ENCODE measurements at places on chromosomes 5 and 9.
A peak's percentile ranks its signal among the peaks of the same experiment; 100 is the strongest.

- DNase-seq: peak; percentile 21
Observed at GRCh38 chr5:69038539-69038938, 55.3 kb upstream of the SLC30A5 start.

DNA sequence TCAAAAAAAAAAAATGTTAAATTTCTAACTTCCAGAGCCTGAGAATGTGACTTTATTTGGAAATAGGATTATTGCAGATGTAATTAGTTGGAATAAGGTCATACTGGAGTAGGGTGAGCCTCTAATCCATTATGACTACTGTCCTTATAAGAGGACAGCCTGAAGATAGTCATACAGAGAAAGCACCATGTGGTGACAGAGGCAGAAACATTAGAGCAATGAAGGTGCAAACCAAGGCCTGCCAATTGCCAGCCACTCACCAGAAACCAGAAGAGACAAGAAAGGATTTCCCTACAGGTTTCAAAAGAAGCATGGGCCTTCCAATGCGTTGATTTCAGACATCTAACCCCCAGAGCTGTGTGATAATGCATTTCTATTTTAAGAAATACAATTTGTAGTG, 659.2 kb upstream of the CHD1 start:
- no peak for DNase-seq

GRCh38 chr9:127545196-127546124, 66.6 kb upstream of the STXBP1 start:
- peak; percentile 96 for DNase-seq

DNA sequence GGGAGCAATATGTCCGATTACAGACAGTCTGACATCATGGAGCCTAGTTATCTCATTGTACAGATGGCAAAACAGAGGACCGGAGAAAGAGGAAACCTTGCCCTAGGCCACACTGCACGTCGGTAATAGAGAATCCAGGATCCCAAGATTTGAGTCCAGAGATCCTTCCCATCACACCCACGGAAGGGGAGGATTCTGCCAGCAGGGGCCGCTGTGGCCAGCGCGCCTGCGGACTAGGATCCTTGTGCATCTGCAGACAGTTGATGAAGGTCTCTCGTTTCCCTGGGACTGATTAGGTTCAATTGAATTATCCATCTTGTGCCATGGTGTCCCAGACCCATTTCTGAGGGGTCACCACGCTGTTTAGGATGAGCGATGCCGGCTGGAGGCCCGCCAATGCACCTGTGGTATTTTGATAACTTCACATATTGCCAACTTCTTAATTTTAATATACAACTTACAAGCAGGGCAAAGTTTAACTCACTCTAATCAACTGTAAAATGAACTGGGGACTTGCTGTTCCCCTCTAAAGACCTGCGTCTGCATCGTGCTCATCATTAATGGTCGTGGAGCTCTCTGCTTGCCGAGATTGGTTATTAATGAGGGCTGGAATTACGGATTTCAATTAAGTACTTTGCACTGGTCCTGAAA, 592.7 kb upstream of the BRINP1 start:
- DNase-seq: peak; percentile 12

DNA sequence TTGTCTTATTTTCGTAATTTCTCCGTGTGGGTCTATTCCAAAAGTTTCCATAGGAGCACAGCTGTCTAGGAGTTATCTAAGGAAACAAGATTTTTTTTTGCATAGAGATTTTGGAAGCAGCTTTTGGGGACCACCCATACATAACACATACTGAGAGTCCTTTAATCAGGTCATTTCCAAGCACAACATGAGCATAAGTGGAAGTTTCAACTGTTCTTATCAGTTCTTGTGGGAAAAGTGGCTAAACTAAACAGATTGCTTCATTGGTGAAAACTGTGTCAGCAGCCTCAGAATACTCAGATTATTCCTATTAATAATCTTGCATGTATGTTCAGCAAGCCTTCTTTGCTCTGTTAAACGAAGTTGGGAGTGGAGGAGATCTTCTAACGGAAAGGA, 153.6 kb upstream of the TYRP1 start:
- no peak for DNase-seq

DNA sequence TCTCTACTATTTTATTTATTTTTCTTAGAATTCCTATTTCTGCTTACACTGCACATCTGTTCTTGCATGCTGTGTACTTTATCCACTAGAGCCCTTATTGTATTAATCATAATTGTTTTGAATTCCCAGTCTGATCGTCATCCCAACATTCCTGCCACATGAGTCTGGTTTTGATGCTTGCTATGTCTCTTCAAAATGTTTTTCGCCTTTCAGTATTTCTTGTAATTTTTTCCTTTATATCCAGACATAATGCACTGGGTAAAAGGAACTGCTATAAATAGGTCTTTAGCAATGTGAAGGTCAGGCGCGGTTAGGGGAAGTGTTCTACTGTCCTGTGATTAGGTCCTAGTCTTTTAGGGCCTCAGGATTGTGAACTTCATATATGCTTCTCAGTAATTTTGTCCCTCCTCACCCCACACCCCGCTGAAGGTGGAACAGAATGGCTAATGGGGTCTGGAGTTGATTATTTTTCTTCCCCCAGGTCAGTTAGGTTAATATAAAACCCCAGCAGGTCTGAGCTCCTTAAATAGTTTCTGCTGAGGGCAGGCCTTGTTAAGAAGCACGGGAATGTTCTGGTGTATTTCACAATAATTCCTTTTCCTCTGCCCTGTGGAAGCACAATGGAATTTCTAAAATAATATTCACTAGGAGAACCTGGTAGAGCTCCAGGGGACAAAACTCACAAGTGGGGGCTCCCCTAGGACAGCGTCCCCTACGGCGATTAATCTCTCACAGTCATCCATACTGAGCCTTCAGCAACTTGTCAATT, 146.6 kb upstream of the TUT7 start:
- DNase-seq: no peak

GRCh38 chr9:36835271-36835996, 198.6 kb downstream of the PAX5 start:
- no peak for DNase-seq

DNA sequence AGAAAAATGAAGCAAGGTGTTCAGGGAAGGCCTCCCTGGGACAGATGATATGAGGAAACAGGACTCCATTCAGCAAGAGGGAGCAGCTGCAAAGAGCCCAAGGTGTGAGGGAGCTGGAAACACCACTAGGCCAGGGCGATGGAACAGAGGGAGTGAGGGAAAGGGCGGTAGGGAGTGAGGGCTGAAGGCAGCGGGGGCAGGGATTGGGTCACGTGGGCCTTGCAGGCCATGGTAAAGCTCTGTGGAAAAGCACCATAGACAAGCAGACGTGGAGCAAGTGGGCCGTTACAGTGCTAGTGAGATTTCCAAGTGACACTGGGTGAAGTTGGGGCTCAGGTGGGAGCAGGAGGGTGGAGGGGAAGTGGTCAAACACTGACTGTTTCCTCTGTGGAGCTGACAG, 10.8 kb upstream of the PRRC1 start:
- DNase-seq: no peak

- DNase-seq: peak; percentile 35
Observed at GRCh38 chr9:114339130-114339908, 9.7 kb downstream of the ORM2 start.

GRCh38 chr5:91132550-91132949, 250.6 kb downstream of the ARRDC3 start:
- no peak for DNase-seq

GRCh38 chr9:26551451-26551850, 341.2 kb downstream of the CAAP1 start:
- DNase-seq: no peak

- DNase-seq: no peak
Observed at GRCh38 chr5:88829775-88830174, 53.2 kb downstream of the MEF2C start.

- DNase-seq: no peak
Observed at GRCh38 chr9:123354806-123355508, 1.0 kb upstream of the CRB2 start.

GRCh38 chr5:177966839-177967166, 29.2 kb downstream of the PROP1 start:
- DNase-seq: no peak

DNA sequence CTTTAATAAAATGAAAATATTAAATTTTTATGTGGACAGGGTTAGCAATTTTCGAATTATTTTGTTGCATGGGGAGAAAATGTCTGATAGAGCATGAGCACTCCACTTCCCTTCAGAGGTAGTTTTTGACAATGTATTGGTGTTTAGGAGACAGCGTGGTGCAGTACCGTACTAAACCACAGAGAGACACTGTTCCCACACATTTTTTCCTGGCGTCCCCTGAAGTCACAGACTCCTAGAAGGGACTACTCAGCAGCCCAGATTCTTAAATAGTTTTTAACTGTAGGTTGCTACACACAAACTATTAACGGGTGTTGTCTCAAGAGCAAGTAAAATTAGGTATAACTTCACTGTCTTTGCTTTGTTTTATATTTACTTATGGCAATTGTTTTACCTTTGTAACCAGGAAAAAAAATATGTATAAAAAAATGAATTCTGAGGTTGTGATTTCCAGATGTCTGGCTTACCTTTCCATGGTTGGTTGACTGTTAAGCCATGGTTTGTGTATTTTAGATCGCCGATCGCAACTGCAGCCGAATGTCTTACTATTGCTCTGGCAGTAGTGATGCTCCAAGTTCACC, 171.2 kb downstream of the DOCK8 start:
- DNase-seq: peak; percentile 44

DNA sequence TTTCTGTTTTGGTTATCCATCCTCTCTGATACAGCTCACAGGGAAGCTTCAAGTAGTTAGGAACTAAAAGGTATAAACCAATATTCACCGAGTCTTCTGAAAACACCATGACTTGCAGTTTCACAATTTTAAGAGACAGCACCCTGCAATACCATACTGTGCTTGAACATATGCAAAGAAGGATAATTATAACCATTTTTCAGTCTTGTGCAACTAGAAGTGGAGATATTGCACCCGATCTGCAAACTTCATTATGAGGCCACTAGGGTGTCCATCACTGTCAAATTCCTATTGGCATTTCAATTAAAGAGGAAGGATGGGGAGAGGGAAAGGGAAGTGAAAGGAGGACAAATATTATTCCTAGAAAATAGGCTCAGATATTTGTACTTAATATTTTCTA, 32.4 kb upstream of the CEP120 start:
- no peak for DNase-seq

DNA sequence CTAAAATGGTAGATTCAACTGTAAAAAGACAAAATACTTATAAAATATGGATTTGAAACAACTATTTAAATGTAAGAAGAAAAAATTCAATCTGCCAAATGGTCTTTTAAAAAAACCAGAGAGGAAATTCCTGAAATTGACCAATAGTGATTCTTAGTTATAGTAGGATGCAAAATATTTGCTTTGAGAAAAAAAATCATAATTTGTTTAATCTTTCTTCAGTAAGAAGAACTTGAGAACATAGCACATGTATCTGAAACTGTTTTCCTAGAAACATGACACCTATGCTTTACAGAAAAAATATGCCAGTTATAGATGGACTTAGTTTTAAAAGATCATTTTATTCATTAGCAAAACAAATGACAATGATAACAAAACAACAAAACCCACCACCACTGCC, 186.9 kb upstream of the CD180 start:
- DNase-seq: no peak

GRCh38 chr5:36897616-36898015, 21.0 kb downstream of the NIPBL start:
- no peak for DNase-seq

DNA sequence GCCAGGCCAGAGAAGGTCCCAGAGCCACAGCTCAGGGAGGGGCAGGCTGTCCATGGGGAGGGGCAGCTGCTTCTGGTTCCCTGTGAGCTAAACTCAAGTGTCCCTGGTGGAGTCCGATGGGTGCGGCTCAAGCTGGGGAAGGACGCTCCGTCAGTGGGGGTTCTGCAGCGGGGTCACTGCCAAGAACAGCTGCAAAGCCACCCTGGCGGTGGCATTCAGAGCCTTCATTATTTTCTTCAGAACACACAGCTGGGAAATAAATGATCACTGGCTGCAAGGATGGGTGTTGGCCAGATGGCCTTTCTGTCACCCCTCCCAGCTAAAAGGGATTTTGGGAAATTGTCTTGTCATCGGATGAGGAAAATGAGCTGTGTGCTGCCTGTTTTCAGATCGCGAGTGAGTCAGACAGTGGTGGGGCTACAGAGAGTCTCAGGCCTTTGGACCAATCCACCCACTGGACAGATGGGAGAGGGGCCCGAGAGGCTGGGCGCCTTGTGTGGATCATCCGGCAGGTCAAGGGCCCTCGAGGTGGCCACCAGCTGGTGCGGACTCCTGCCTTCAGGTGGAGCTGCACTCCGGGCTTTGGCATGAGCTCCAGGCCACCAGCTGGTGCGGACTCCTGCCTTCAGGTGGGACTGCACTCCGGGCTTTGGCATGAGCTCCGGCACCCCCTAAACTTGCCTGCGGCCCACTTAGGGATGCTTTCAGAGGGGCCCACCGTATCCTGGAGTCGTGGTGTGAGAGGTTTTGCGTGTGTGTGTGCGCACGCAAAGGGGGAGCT, 17.9 kb upstream of the GFPT2 start:
- no peak for DNase-seq

DNA sequence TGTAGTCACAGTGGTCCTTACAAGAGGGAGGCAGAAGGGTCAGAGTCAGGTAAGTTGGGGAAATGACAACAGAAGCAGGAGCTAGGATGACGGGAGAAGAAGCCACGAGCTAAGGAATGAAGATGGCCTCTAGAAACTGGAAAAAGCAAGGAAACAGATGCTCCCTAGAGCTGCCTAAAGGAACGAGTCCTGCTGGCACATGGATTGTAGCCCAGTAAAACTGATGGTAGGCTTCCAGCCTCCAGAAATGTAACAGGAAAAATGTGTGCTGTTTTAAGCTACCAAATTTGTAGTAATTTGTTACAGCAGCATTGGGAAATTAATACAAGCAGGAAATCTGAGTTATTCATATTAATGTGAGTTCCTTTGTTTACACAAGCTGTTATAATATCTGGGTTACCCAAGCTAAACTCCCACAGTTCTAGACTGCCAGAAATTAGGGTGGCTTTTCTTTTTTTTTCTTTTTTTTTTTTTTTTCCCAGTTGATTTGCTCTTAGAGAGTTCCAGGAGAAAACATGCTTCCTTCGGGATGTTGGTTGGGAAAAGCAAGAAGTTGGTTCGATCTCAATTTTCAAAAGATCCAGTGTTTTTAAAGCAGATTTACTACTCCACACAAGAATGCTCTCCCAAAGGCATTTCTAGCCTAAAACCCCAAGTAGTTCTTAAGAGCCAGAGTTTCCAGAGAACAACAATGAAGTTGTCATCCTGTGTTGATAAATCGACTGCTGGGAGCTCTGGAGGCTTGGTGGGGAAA, 400.0 kb upstream of the SLC24A2 start:
- no peak for DNase-seq

- DNase-seq: no peak
Observed at GRCh38 chr9:122821278-122821943, 7.0 kb downstream of the PDCL start.

DNA sequence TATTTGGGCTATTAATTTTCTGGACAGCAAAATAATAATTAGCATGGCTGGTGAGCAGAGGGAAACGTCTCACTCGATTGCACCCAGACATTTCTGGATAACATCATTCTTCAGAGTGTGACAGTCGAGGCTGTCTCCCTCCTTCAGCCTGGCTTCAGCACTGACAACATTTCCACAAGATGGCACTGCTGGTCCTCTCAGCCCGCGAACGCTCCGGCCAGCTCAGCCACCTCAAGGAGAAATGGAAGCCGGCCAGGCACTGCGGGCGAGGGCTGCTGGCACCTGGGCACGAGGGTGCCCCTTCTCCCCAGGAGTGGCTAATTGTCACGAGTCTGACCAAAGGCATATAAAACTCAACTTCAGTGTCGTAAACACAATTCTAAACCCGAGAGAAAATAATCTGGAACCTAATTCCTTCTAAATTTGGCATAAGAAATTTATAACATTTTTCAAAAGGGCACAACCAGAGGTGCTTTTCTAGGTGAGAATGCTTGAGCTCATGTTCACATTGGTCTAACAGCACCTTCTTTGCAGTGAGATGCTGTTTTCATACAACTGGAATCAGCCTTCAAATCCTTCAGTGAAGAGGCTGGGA, 65.9 kb downstream of the DAP start:
- DNase-seq: peak; percentile 16

All from HepG2 (cell line).